CD4-positive, alpha-beta T cell treated with Interleukin-4 for 1 hour (primary cell): ENCODE measurements at places on chromosomes 4 and X.

- no peak for DNase-seq
These were observed 154.9 kb upstream of the BMP3 start for GRCh38 chr4:80875642-80876041.

GRCh38 chr4:147855571-147856009 is 123.7 kb downstream of the ARHGAP10 start:
- no peak for DNase-seq

- no peak for DNase-seq
These were observed 113.5 kb downstream of the PTTG2 start for GRCh38 chr4:38073596-38074234.

DNA sequence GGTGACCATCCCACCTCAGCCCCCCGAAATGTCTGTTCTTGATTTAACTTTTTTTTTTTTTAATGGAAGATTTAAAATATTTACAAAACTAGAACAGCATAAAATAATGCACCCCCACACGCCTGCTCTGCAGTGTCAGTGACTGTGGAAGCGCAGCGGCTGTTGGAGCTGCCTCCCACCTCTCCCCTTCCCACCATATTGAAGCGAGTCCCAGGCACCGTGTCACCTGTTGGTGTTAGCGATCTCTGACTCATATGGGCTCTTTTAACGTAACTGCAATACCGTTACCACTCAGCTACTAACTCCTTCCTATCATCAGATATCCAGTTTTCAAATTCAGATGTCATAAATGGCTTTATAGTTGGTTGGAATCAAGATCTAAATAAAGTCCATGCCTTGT is 17.1 kb upstream of the TADA2B start:
- no peak for DNase-seq

DNA sequence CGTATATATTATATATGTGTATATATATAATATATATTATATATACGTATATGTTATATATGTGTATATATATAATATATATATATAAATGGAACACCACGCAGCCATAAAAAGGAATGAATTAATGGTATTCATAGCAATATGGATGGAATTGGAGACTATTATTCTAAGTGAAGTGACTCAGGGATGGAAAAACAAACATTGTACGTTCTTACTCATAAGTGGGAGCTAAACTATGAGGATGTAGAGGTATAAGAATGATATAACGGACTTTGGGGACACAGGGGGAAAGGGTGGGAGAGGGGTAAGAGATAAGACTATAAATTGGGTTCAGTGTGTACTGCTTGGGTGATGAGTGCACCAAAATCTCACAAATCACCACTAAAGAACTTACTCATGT is 1388.9 kb downstream of the C4orf33 start:
- no peak for DNase-seq

DNA sequence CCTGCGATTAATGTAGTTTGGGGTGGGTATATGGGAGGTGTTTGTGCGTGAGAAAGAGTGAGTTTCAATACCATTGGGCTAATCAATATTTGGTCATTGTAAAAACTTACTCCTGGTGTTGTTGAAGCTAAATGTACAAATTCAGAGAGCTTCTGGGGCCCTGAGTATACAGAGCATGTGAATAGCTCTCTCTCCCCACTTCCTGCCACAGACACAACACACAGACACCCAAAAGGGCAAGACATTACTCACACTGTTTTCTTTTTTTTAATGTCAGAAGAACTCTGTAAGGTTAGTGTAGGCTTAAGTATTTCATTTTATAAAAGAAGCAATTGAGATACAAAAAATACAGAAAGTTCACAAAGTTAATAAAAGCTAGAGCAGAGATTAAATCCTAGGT is 151.3 kb upstream of the KCNIP4 start:
- no peak for DNase-seq

DNA sequence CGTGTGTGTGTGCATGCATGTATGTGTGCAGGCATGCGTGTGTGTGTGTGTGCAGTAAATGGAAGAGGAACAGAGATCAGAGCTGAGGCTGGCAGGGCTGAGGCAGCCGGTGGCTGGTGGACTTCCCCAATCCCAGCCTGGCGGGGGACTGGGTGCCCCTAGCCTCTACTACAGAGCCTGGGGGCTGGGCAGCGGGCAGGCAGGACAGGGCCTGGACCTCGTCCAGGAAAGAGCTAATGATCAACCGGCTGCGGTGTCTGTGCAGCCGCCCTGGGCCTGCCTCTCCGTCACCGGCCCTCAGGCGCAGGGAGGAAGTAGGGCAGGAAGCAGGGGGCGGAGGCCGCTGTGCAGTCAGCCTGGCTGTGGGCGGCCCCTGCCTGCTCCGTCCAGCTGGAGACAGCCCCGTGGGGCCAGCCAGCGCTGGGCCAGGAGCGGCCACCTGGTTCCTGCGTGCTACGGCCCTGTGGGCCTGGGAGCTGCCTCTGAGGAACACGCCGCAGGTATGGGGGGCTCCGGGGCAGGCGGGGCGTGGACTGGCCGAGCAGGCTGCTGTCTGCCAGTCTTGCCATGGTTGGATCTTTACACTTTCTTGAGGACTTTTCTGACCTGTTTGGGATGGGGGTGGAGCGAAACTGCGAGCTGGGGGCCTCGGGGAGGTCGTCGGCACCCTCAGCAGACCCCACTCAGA is at the start of gene SH3TC1:
Gene SH3TC1, plus strand, starts transcription at position 385 of the 688 bp plus-strand sequence. CDS start 5,905 bp downstream, outside the sequence.
- DNase-seq, result peak; percentile 60

DNA sequence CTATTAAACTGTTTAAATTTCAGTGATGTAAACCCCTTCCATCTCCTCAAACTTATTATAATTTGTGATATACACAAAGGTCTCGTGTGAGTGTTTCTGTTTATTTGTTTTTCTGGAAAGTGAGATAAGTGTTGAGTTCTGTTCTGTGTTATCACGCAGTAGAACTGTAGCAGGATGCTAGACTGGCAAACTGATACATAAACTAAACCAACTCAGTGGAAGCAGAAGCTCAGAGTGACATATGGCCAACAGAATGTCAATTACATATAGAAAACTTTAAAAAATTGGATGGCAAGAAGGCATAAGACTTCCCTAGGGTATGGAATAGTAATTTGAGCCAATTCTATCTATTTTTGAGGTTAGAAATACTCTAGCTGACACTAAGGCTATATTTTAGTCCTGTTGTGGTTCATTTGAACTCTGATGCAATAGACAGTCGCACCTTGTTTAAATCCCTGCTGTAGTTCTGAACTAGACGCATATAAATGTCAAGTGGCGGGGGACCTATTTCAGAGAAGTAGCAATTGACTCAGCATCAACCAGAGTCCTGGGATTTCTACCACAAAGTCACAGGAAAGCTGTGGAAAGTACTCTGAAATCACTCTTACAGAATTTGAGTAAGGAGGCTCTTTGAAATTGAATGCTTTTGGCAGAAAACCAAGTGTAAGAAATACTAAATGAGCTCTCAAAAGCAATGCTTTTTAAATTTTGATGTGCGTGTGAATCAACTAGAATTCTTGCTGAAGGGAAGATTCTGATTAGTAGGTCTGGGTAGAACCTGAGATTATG is 294.4 kb downstream of the INPP4B start:
- no peak for DNase-seq

- no peak for DNase-seq
These were observed 3.2 kb upstream of the MAGEB2 start for GRCh38 chrX:30212172-30212571.

- DNase-seq, result peak; percentile 17
These were observed 52.9 kb downstream of the SUPT20HL2 start for GRCh38 chrX:24260842-24261550.

DNA sequence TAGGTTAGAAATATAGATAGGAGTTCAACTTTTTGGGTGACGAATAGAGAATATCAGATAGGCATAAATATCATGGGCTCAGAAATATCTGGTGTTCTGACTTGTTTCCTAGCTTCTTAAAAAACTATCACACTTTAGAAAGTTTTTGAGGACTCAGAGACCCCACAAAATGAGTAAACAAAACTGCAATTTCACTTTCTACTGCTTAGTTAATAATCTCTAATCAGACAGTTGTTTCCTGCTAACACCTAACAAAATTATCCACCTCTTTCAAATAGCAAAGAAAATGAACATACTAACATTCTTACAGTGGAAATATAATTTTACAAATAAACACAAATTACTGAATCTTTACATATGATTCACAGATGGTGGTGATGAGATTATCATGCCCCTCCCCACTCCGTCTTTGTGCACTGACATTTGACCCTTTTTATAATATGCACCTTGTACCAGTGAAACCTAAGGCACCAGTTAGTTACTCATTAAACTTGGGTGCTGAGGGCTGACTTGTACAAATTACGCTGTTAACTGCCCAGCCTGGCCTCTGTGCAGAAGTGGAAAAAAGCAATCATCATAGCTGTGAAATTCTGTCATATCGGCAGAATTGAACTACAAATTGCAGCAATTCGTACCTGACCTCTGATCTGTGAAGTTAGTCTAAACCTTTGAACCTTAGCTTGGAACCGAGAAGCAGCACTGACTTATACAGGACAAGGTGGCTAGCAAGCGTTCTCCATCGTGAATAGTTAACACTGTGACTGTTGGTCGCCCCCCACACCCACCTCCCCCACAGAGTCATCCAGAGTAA is 138.7 kb downstream of the CHRNA9 start:
- DNase-seq, result no peak

DNA sequence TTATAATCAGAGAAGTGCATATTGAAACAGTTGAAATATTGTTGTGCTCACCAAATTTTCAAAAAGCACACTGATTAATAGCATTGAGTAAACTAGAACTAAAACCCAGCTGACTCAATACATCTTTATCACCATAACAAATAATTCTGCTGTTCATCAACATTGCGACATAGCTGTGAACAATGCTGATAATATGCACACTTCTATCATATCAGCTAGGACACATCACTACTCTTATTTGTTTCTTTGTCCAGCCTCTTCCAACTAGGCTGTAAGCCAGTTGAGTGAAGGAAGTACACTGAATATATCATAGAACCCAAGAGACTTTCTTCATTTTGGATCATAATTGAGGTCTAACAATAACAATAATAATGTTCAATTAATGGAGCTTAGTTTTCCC is 349.7 kb downstream of the IQCM start:
- DNase-seq, result no peak

DNA sequence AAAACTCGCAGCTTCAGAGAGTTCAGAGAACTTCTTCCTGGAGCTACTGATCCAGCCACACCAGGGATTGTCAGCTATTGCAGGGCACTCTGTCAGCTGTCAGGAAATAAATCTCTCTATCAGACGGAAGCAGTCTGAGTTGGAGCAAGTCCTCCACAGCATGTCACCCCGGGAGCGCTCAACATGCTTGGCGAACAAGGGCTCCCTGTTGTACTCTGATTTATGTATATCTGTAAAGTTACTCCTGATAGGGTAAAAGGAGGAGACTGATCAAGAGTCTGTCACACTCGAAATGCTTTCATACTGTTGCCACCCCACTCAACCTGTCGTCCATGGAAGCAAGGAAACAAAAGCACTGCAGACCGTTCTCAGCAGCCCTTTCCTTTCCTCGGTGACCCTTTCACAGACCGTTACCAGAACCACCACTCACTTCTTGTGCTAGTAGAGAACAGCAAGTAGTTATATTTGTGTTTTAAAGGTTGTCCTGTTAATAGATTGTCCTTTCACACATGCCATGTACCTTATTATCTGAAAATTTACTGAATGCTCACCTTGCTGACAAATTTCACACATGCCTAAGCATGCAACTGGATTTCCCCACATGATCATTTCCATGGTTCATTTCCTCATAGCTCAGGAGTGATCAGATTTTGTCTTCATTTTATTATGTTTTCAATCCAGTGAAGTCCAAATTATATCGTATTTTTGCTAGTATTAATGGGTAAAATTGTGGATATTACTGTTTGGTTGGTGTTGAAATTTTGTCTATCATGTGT is 2108.9 kb upstream of the TENM3 start:
- no peak for DNase-seq

GRCh38 chrX:1914606-1915365 is 299.9 kb downstream of the ASMT start:
- DNase-seq, result no peak

GRCh38 chr4:87243426-87244053 is 23.1 kb upstream of the KLHL8 start:
- DNase-seq, result no peak

GRCh38 chr4:140098455-140099160 is 55.4 kb downstream of the MAML3 start:
- no peak for DNase-seq

GRCh38 chr4:105715692-105716278 is 7.2 kb downstream of the GSTCD start:
- DNase-seq, result peak; percentile 40

GRCh38 chrX:37659047-37659446 is 26.5 kb upstream of the XK start:
- DNase-seq, result no peak

GRCh38 chr4:94334476-94334875 is 8.2 kb downstream of the HPGDS start:
- DNase-seq, result no peak

DNA sequence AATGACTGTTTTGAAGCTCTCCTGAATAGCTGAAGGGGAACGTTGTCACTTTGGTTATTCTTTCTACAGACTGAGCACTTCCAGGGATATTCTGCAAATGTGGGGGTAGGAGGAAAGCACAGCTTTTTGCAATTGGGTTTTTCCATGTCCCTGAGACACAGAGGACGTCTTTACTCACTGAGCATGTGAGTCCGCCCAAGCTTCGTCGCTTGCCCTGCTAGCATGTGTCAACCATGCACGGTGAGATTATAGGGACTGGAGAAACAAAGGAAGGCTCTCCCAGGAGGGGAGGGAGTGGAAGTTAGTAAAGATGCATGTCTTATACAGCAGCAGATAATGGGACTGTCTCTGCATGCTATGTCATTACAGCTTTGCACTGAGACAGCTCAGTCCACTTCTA is 111.5 kb upstream of the SFRP2 start:
- no peak for DNase-seq

DNA sequence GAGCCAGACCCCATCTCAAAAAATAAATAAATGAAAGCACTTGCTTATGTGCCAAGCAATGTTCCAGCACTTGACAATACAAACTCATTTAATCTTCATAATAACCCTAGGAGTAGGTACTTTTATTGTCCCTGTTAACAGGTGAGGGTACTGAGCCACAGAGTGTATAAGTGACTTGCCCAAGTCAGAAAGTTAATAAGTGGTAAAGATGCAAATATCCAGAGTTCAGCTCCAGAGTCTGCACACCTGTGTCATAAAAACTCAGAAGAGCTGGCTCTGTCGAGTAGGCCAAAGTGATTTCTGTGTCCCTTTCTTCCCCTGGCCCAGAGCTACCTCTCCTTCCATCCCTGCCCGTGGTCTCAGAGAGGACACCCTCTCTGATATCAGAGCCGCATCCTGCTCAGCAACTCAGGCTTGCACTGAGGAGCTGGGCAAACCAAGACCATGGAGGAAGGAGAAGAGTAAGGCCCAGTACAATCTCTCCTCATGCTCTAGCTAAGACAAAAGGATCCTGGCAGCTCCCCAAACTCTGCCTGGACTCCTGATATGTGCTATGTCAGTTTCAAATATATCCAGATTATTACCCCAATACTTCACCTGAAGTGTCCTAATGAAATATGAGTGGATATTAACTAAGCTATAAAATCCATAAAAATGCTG is 136.3 kb downstream of the HS6ST2 start:
- no peak for DNase-seq
